ENCODE measurements at places on chromosomes 16 and 17.

DNA sequence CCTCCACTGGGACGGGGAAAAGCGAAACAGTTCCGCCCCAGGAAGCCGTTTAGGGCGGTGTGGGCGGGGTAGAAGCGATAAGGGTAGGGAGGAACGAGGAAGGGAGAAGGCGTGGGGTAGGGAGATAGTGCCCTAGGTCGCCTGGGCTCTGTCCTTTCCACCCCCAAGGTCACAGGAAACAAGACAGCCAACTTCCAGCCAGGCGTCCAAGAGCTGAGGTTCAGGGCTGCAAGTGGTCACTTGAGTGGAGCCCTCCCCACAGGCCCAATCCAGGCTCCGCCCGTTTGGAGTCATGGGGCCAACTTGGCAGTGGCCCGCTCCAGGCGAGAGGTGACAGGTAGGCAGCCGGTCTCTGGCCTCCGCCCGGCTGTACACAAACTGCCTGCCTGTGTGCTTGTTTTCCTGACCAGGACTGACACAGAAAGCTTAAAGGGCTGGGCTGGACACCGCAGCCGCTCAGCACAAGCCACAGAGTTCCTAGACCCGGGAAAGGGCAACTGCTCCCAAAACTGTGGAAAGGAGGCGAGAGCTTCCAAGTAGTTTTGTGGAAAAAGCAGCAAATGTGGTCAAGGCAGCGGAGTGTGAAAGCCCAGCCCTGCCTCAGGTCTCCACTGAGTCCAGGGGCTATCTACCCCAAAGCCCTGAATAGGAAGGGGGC is at the start of gene RILP:
TSS of gene RILP (minus strand) at position 23 of the 658 bp plus-strand sequence. CDS start 62 bp downstream, outside the sequence.
- no peak for DNase-seq

DNA sequence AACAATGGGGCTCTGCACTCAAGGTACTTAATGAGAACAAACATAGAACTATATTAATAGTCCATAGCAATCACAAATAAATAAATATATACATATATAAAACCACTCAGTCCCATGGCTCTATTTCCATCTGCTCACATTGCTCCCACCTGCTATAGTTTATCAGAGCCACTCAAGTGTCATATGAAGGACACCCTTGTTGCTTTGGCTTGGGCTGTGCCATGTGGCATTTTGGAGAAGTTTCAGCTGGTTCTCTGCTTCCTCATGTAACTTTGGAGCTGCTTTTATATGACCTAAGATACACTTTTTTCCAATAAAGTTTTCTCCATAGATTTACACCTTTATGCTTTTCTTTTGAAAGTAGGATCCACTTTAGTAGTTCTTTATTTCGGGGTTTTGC is 126.4 kb downstream of the KCNJ2 start:
- no peak for DNase-seq

DNA sequence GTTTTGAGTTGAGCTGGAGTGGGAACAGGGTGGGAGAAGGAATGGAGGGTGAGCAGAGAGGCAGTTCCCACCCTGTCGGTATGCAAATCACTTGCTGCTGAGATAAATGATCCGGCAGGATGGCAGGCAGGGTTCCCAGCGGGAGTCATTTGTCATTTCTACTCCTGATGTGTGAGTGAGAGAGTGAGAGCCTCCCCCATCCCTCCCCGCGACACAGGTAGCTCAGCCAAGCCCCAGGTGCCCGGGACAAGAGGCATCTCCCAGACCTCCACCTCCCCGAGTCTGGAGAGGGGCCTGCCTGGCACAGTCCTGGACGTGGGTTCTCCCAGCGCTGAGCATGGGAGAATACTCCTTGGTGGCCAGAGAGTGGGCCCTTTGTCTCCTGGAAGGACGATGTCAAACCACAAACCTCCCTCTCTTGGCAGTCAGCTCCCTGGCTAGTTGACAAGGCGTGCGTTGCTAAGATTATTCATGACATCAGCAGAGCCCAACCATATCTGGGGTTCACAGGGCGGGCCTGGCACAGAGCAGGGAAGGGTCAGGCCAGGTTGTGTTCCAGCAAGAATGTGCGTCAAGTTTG is 33.7 kb upstream of the TNRC6C start:
- DNase-seq = no peak

DNA sequence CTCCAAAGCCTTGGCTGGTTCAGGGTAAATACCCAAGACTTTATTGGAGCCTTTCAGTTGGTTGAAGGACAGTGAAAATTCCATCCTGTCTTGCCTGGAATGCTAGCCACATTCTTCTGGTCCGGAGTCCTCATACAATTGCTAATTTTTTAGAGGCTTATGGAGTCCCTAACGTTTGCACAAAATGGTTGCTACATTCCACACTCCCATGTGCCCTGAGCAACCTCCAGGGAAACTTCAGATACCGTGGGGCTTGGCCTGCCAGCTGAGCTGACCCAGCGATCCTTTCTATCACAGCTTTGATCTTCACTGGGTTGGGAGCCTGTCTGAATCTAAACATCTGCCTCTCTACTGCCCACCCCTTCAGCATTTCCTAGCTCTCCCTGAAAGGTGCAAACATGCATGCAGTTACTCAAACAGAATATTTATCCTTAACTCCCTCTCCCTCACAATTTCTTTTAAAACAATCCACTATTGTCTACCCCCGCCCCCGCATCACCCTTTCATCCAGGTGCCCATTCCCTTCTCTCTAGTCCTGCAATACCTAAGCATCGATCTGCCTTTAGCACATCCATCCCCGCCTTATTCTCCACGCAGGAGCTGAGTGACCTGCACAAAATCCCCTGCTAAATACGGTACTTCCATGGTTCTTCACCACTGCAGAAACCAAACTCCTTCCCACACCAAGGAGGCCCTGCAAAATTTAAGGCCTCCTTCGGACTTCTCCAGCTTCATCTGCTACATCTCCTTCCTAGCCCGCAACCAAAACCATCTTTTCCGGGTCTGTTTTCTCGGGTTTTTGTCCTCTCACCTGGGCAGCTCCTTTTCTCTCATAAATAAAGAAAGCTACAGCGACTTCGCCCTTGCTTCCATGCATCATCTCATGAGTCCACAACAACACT is 810 bp upstream of the GAN start:
- DNase-seq = no peak

DNA sequence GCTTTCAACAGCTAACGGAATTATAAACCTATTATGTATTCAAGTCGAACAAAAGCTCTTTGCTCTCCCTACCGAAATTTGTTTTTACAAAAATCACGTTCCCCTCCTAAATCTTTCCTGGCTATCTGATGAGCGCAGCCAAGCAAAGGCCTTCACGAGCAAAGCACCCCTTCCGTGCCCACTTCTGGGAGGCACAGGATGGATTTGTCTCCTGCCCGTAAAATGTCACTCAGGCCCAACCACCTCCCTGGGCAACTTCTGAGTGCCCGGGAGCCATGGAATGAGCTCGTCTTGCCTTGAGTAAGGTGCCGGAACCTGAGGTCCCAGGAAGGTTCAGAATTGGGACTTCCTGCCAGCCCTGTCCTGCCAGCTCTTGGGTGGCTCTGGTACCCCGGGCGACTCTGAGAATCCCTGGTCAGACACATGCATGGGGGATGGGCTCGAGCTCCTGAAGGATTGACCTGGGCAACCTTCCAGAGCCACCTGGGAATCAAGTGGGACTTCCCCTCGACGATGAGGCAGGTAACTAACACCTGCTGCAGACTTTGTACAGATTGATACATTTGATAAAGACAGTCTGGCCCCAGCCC is 19.8 kb downstream of the SLC7A5 start:
- DNase-seq = no peak

GRCh38 chr17:75456039-75456416 is 407 bp upstream of the TMEM94 start:
- DNase-seq = no peak

DNA sequence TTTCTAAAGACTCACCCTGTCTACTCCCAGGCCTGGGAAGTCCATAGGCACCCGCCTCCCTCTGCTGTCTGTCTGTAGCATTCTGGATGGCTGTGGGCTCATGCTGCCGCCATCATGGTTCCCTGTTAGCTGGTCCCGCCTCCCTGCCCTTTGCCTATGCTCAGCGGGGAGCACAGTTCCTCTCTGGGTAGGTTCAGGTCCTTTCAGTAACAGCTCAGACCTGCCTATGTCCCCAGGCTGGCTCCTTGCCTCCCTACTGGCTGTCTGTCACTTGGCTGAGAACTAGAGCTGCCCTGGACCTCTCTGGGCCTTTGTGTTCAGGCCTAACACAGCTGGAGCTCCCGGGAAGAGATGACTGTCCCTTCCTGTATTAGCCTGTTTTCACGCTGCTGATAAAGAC is 317.9 kb downstream of the SNX29 start:
- no peak for DNase-seq

GRCh38 chr16:80002261-80002660 is 401.7 kb upstream of the MAF start:
- no peak for DNase-seq

DNA sequence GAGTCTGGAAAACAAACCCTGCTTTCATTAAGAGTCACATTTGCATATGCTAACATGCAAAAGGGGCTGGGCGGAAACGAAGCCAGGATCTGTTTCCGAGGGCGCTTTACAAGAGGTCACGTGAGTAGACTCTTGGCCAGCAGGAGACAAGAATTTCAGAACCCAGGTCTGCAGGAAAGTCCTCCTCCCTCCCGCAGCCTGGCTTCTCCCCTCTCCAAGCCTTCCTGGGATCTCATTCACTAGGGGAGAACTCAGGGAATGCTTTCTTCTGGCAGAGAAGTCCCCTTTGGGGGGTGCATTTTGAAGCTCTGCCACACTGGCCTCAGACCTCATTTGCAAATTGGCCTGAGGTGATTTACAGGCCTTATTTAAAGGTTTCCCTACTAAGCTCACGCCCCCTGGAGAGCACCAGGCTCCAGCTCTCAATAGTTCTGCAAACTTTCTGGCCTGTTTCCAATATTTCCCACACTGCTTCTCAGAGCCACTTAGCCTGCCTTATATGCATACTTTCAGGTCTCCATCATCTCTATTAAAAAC is 57.2 kb upstream of the CACNG5 start:
- DNase-seq = no peak

DNA sequence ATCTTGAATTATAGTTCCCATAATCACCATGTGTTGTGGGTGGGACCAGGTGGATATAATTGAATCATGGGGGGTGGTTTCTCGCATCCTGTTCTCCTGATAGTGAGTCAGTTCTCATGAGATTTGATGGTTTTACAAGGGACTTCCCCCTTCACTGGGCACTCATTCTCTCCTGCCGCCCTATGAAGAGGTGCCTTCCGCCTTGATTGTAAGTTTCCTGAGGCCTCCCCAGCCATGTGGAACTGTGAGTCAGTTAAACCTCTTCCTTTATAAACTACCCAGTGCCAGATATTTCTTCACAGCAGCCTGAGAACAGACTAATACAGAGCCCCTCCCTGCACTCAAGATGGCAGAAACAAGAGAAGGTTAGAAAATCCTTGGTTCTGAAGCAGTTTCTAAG is 26.4 kb downstream of the LDAF1 start:
- no peak for DNase-seq

- no peak for DNase-seq
Measured at GRCh38 chr16:79914961-79915720, 314.6 kb upstream of the MAF start.

DNA sequence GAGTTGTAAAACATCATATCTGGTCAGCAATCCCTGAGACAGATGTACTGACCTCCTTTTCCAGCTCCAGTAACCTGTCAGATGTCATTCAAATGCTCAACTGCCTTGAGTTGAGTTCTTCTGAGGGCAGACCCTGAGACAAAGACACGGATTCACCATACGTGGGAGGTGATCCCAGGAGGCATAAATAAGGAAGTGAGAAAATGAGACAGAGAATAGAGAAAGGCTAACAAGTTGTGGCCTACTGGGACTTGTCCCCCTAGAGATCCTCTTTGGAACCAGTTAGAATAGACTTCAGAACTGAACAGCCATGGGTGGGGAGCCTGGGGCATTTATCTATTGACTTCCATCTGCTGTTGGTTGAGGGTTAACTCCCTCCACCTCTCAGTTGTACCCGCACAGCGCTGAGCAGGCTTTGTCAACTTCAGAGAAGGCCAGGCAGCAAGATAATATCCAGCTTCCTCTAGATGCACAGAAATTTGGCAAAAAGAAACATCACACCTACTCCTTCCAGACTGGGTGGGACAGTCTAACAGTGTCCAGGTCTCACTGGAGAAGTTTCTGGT is 123.0 kb upstream of the DYNLRB2 start:
- DNase-seq = no peak

DNA sequence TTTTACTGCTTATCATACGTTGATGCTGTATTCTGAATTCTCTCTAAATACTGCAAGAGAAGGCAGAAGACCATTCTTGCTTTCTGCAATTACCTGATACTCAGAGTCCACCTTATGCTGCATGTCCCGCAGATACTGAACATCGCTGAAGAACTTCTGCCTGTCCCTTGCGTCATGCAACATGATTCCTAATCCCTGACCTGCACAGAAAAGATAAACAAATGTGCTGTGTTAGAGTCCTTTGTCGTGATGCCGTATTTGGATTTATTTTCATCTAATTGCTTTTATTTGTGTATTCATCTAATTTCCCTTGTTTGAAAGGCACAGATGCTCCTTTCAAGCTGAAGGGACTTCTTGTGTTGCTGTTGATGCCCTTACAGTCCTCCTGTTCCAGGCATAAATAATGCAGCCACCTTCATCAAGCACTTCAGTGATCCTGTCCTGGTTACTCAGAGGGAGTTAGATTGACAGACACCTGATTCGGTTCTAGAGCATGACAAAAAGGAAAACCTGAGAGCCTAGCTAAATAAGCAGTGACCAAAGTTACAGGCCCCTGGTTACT is 6.5 kb downstream of the MARCHF10 start:
- DNase-seq = no peak

GRCh38 chr16:56336711-56337110 is 88.6 kb downstream of the AMFR start:
- DNase-seq = no peak

GRCh38 chr17:17934214-17934613 is 38.0 kb downstream of the TOM1L2 start:
- DNase-seq = no peak

DNA sequence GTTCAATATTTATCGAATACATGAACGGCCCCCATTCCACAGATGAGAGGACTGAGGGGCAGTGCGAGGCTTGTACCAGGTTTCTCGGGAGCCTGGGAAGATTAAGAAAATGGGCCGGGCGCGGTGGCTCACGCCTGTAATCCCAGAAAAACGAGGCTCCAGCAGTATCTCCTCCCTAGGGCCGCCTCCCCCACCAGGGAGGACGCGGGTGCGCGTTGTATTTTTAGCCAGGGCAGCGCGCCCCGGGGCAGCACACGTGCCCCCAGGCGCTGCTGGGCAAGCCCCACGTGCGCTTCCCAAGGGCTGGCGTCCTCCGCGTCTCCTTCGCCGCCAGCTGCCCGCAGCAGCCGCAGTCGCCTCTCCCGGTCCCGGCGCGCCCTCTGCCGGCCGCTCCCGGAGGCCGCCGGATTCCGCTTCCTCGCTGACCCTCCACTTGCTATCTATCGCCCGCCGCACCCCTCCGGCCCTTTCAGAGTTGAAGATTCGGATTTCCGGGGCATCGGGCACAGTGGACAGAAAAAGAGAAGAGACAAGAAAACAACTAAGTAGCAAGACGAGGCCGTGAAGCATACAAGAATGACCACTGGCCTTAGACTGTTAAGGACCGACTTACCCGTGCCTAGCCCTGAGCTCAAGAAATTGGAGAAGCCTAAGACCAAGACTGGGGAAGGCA is 1.9 kb upstream of the YBX2 start:
- peak; percentile 27 for DNase-seq

DNA sequence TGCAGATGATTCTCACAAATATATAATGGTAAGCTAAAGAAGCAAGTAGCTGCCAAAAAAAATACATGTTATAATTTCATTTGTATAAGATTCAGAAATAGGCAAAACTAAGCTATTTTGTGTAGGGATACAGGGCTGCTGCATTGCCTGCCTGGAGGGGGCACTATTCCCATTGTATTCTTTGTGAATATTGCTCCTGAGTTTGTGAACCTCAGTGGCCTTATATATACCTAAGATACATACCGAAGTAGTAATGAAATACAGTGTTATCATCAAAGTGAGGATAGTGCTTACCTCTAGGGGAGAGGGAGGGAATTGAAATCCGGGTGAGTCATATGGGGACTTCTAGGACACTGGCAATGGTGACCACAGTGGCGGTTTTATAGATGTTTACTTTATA is 53.5 kb downstream of the C17orf58 start:
- no peak for DNase-seq

Measured in NK-92 treated with Interleukin-12 subunit alpha and Interleukin-12 subunit beta, amount 100 ng/mL, for 24 hours (cell line).